ENCODE measurements at places on chromosomes 7 and 10.
A peak's percentile ranks its signal among the peaks of the same experiment; 100 is the strongest.

DNA sequence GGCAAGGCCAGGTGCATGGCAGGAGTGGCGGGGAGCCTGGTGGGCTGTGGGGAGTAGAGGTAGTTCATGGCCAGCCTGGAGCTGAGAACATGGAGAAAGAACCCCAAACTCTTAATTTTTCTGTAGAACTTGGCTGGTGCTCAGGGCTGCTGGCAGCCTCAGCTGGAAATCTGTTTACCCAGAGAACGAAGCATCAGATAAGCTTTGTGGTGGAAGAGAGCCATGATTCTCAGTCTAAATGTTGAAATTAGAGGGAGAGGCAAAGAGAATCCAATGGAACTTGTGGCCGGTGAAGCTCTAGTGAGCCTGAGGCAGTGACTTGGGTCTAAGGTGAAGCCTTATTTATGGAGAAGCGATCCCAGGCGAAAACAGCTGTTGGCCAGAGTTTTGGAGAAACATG is 126.4 kb downstream of the CCDC3 start:
- DNase-seq: no peak

GRCh38 chr7:139036901-139037300 is 1.1 kb upstream of the ZC3HAV1L start:
- DNase-seq: no peak

DNA sequence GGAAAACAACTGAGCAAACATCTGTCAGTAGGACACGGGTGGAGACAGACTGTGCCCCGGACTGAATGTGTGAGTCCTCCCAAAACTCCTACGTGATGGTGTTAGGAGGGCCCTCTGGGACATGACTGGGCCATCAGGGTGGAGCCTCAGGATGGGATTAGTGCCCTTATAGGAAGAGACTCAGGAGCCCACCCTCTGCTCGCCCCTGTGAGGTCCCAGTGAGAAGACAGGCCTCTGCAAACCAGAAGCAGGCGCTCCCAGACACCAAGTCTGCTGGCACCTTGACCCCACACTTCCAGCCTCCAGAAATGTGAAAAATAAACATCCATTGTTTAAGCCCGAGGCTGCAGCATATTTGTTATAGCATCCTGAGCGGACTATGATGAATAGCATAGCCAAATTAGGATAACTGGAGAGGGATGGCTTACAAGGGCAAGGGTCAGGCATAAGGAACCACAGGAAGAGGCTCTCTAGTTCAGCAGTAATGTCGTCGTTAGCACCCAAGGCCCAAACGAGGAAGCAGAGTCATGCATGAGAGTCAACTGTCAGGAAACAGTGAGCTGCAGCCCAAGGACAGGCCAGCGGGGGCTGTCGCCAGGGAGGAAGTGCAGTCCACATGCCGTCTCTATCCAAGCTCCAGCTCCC is 50.6 kb downstream of the PTPRN2 start:
- no peak for DNase-seq

GRCh38 chr7:120998520-120998919 is 10.0 kb downstream of the CPED1 start:
- no peak for DNase-seq

DNA sequence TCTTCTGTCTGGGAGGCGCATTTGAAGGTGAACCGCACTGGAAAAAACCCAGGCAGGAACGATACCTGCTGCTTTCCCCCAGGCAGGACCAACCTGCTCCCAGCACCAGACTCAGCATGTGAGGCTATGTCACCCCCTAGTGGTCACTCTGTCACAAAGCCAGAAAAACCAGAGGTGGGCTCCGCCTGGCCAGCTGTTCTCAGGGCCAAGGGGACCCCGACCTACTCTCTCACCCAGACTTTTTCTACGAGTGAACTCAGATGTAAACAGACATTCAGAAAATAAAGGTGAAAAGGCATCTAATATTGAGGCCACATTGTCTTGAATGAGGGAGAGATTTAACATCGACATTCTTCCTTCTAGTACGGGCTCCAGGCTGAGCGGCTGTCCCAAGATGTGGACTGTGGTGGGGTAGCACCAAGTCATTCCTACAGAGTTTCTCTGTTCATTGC is 117.3 kb downstream of the PRKAG2 start:
- DNase-seq: no peak

DNA sequence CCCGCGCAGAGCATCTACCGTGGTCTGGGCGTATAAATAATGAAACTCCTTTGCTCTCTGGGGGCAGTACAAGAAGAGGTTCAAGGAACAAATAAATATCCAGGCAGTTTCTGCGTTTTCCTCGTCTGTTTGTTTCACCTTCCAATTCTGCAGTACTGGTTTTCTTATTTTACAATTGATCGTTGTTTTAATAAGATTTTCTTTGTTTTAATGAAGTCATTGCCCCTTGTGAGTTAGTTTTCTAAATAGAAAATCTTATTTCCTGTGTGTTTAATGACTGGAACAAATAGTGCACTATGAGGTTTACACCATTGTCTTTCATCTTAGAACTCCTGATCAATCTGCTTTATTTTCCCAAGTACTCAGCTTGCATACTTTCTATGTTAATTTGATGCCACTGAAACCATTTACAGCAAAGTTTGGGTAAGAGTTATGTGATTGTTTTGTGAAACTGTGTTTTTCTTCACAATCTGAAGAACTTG is 1.2 kb downstream of the PLEKHA1 start:
- DNase-seq: no peak

DNA sequence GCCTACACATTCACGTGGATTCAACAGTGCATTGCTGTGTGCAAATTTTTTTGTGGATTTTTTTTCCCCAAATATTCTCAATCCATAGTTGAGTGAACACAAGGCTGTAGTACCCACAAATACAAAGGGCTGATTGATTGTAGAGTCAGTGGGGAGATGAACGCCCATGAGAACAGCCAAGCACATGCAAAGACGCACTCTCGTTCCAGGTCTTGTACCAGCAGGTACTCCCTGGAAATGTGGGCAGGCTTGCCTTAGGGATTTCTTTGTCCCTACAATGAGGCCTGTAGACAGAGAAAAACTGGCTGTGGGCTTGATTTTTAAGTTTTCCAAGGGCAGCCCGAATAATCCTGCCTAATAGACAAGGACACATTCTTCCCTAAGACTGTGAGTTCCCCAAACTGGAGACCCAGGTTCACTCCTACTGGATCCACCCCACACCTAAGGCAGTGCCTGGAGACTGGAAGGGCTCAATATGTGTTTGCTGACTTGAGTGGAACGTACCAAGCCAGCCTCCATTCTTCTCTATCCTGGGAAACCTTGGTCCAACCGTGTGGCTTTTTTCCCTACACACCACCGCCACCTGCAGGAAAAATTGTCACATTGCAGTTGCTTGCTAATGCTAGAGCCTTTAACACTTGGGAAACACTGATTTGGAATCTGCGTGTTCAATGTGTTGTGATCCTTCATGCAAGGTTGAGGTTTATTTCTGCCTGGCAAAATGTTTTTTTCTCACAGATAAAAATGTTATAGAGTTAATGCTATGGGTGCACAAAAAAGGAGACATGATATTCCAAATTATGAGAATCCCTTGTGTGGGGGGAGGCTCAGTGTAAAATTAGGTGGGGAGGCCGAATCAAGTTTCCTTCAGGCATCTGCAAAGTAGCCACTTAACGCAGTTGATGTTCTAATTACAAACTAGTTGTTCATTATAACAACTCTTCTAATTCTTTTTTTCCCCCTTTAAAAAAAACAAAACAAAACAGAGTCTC is 49.3 kb downstream of the PPP1R17 start:
- peak; percentile 24 for DNase-seq

DNA sequence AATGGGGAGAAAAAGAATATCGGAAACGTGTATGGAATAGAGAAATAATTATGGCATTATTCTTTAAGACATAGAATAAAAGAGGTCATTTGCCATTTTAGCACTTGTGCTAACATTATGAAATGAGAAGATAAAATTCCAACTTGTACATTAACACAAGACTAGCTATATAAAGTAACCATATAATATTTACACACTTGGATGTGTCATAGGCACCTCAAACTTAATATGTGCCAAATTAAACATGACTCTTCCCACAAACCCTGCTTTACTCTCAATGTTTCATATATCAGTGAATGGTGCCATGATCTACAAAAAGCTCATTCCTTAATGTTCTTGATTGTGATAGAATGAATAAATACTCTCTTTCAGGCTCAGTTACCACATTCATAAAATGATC is 4.1 kb upstream of the MINDY3 start:
- DNase-seq: no peak

DNA sequence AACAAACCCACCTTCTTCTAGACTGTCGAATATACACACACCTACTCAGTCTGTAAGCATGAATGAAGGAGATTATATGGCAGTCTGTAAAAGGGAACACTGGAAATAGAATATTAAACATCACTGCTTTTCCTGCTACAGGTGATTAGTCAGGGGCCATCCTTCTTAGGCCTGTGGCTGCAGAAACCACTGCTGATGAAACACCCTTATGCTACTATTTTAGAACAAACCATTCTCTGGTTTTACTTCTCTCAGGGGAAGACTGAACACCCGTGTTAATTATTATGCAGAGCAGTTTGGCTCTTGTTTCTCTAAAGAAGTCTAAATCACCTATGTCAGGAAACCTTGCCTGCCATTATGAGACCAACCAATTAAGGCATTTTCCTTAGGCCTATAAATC is 351.1 kb upstream of the KLF6 start:
- DNase-seq: no peak
